Stromal cell of bone marrow (primary cell): ENCODE measurements at places on chromosomes 11 and 22.

DNA sequence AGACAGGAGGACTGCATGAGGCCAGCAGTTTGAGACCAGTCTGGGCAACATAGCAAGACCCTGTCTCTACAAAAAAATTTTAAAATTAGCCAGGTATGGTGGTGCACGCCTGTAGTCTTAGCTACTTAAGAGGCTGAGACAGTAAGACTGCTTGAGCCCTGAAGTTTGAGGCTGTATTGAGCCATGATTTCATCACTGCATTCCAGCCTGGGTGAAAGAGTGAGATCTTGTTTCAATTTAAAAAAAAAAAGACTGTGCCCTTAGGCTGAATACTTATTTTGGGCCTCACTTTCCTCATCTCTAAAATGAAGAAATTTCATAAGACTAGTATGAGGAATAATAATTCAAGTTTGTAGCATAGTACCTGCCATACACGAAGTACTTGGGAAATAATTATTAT lies 6.9 kb downstream of the AQP11 start:
- peak; percentile 38 for DNase-seq

GRCh38 chr11:35621620-35622019 lies 3.4 kb downstream of the FJX1 start:
- no peak for DNase-seq

DNA sequence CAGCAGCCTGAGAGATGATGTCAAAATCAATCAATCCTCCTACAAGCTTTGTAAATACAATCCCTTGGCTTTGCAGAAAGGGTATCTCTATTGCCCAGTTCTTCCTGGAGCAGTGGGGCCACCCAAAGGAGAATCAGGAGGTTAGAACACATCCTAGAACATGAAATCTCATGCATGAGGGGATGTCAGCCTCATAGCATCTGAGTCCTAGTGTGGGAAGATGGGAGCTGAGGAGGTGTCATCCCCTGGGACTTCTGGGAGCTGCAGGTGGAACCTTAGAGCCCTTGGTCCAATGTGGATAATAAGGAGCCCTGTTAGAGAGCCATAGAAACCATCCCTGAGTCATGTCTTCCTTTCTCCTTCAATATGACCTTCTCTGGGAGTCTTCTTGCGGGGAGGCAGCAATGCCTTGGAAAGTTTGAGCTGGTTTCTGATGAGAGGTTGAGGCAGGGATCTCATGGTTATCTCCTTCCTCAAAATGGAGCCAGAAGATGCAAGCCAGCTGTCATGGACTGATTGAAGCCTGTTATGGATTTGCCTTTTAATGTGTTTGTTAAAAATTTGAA lies 74.8 kb downstream of the BDNF start:
- DNase-seq = no peak

DNA sequence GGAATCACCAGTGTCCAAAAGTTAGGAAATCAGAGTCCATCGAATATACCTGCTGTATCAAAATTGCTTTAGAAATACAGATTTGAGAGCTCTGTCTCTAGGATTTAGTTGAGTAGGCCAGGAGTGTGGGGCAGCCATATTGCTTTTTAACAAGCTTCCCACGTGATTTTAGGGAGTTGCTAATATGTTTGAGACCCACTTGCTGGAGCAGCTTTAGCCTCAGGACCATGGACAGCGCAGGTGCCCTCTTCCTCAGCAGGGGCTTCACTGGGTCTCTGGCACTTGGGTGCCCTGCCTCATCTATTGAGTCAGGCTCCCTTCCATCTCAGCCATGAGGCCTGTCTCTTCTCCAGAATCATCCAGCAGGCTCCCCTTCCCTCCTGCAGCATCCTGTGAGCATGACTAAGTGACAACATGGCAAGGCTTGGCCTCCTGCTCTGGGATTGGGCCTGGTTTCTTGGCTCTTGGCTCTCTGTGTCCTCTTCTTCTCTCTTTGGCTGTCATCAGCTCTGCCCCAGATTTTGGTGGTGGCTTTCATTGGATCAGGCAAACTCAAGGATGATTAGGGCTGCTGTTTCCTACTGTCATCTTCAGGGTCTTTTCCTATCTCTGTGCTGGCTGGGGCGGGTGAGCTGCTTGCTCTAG lies 70.0 kb downstream of the SGSM1 start:
- DNase-seq = no peak

DNA sequence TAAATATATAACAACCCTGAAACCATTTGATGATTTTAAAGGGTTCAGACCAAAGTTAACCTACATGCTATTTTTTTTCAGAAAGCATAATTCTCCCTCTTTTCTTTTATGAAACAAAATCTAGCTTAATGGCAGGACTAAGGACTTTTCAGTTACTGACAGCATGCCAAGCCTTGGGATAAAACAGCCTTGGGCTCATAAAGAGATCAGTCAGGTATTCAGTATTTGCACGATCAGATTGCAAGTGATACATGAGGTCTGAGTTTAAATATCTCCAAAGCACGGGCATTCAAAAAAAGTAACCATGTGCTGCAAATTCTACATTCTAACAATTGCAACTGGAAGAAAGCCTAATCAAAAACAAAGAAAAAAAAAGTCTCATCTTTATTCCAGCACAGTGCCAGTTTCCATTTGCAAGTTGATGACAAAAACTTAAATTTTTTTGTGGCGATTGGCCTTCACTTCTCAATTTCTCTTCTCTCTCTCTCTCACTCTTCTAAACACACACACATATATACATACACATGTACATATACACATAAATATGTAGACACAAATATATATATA lies 60.1 kb downstream of the CTSC start:
- DNase-seq = no peak

DNA sequence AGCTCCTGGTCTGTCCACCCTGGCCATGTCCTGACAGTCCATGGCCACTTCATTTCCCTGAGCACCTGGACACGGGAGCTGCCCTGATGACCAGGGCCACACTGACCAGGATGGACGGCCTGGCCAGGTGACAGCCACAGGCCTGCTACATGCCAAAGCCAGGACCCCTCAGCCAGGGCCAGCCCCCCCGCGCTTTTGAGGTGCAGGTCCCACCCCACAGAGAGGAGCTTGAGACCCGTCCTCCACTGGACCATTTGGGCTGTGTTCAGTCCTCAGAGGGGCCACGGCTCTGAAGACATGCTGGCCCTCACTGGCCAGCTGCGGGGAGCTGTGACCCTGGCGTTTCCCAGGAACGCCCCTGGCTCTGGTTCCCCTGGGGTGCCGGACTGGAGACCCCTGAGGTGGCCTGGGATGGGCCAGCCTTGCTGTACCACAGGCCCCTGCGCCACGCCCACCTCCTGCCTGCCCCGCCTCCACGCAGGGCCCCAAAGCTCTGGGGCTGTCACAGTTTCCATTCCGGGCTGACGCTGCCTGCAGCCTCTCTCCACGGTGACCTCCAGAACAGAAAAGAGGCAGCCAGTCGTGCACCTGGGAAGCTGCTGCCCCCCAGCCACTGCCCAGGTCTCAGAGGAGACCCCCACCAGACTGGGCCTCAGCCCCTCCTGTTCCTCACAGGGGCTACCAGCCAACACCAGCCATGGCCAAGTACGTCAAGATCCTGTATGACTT lies 18.2 kb downstream of the EPS8L2 start:
- no peak for DNase-seq

DNA sequence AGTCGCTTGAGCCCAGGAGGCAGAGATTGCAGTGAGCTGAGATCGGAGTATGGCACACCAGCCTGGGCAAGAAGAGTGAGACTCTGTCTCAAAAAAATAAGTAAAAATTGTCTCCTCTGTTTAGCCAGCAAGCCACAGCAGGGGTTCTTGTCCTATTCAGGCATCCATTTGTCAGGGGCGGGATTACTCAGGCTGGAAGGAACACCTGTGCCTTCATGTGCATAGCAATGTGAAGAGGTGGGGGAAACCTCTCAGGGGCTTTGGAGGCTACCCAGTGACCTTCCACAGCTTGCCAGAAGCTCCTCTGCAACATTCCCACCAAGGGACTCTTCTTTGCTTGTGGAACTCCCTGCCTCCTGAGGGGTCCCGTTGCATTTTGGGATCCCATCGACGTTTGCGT lies 63.3 kb downstream of the FBLN1 start:
- DNase-seq = no peak
